ENCODE measurements at places on chromosomes 1 and 21.

- no peak overlapping the region for H3K27ac ChIP-seq
These were observed 411.6 kb downstream of the SMYD3 start for GRCh38 chr1:246095443-246095842.

DNA sequence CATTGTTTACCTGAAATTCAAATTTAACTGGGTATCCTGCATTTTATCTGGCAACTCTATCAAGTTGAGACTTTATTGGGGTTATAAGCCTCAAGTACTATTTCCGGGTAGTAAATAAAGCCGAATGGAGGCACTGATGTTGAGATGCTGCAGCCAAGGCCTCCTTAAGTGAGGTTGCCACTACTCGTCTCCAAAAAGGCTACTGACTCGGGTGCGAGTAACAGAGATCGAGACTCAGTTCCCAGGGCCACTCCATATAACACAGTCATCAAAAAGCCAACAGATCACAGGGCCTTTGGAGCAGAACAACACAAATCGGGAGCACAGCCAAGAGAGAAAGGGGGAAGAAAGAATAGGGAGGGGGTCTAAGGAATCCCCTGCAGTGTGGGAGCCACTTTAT lies 524 bp downstream of the COPA start:
- peak overlapping the region; percentile 96 for H3K27ac ChIP-seq
- H3K36me3 ChIP-seq, result no peaks in the 10 kb centered on the region
- peak overlapping the region; percentile 91 for H3K4me3 ChIP-seq
- no peaks in the 10 kb centered on the region for H3K27me3 ChIP-seq

DNA sequence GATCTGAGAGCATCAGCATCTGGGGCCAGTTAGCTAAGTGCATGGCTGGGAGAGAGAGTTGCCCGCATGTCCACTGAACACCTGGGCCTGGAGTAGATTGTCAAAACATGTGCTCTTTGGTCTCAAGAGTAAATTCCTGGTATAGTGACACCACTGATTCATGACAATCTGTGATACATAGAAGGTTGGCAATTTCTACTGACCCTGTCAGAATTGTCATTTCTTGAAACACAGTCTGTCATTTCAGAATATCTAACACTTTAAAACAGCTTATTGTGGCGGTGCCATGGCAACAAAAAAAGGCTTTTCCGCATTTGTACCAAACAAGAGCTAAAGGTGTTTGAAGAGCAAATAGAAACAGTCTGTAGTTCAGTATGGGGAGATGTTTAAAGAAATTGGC lies 186.4 kb upstream of the FAM78B start:
- H3K27me3 ChIP-seq, result no peaks in the 10 kb centered on the region
- no peaks in the 10 kb centered on the region for H3K4me1 ChIP-seq
- H3K4me3 ChIP-seq, result no peak overlapping the region
- DNase-seq, result no peak
- no peak overlapping the region for H3K27ac ChIP-seq

GRCh38 chr21:43362321-43362791 lies 64.6 kb downstream of the SIK1 start:
- DNase-seq, result peak; percentile 34
- no peaks in the 10 kb centered on the region for H3K36me3 ChIP-seq
- peak overlapping the region; percentile 54 for H3K4me3 ChIP-seq
- H3K27me3 ChIP-seq, result no peaks in the 10 kb centered on the region
- H3K4me1 ChIP-seq, result peaks cover 44% of the 10 kb centered on the region
- peak overlapping the region; percentile 88 for H3K27ac ChIP-seq

GRCh38 chr1:46413596-46413985 lies 19.5 kb downstream of the FAAH start:
- H3K36me3 ChIP-seq, result no peaks in the 10 kb centered on the region
- no peaks in the 10 kb centered on the region for H3K4me1 ChIP-seq
- H3K27me3 ChIP-seq, result no peaks in the 10 kb centered on the region
- H3K27ac ChIP-seq, result no peak overlapping the region
- H3K4me3 ChIP-seq, result no peak overlapping the region
- DNase-seq, result no peak

GRCh38 chr21:34530261-34530660 lies 18.3 kb upstream of the KCNE1 start:
- no peaks in the 10 kb centered on the region for H3K27me3 ChIP-seq
- peaks cover 16% of the 10 kb centered on the region for H3K4me1 ChIP-seq
- no peak overlapping the region for H3K27ac ChIP-seq
- no peak for DNase-seq

- no peak overlapping the region for H3K27ac ChIP-seq
- DNase-seq, result no peak
- H3K4me1 ChIP-seq, result peaks cover 8% of the 10 kb centered on the region
These were observed 66.9 kb downstream of the PRDM16 start for GRCh38 chr1:3135744-3136455.

- DNase-seq, result no peak
- no peaks in the 10 kb centered on the region for H3K27me3 ChIP-seq
- H3K4me3 ChIP-seq, result no peak overlapping the region
- no peak overlapping the region for H3K27ac ChIP-seq
- no peaks in the 10 kb centered on the region for H3K4me1 ChIP-seq
- H3K36me3 ChIP-seq, result no peaks in the 10 kb centered on the region
These were observed 42.8 kb upstream of the CACYBP start for GRCh38 chr1:174956976-174957375.

DNA sequence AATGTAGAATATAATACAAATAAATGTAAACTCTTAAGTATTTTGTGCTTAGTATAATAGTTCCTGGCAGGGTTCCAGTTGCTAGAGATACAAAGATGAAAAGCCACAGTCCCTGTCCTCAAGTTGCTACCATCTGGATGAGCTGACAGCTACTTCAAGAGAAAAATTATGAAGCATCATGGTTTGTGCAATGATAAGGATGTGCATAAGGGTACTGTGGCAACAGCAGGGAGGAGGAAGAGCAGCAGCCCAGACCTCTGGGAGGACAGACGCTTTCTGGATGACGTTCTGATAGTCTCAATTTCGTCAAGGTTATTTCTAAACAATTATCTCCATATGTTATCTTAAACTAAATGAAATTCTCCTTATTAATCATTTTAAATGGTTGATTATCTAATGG lies 198.9 kb downstream of the NTNG1 start:
- H3K27me3 ChIP-seq, result no peaks in the 10 kb centered on the region
- no peaks in the 10 kb centered on the region for H3K36me3 ChIP-seq
- DNase-seq, result no peak

DNA sequence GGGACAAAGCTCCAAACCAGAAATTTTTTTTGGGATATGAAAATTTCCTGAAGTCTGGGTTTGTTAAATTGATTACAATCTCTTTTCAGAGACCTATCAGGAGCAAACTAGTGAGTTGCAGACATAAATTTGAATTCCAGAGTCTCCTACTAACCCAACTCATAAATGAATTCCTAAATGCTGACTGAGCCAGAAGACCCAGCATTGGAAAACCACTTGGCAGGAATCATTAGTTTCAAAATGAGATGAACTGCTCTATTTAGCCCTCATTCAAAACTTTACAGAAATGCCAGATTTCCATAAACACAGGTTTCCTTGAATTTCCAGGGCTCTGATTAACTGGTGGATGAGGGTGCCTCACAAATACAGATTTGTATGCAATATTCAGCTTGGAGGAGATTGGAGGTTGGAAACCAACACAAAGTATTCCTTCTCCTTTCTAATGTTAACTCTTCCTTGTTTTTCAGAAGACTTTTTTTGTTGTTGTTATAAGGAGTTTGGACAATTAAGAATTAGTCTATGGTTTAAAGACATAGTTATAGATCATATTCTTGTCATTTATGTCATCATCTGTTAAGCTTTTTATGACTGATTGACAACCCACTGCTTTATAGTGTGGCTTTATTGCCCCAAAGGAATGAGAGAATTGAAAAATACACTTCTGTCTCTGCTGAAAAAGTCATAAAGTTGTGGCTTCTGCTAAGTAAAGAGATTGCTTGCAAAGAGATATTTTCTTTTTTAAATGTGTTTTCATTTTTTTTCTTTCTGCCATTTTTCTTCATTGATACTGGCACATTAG lies 222.8 kb downstream of the HLX start:
- H3K27ac ChIP-seq, result no peak overlapping the region
- H3K27me3 ChIP-seq, result no peaks in the 10 kb centered on the region

GRCh38 chr1:36706416-36706815 lies 223.7 kb upstream of the CSF3R start:
- H3K4me3 ChIP-seq, result no peak overlapping the region
- H3K4me1 ChIP-seq, result no peaks in the 10 kb centered on the region
- no peaks in the 10 kb centered on the region for H3K27me3 ChIP-seq

DNA sequence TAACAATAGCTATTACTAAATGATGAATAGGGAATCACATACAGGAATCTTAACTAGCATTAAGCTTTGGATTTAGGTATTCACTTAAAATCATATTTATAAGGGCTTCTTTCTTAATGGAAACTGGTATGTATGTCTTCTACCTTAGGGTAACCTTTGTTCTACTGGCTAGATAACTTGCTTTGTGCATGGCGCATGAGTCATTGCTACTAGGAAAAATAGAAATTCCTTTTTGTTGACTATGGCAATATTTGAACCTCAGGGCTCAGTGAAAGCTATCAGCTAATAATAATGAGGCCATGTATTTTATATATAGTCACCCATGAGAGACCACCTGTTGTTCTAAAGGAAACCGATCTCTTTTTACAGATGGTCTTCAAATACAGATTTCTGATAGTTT lies 72.5 kb downstream of the RPS6KC1 start:
- DNase-seq, result no peak
- H3K27ac ChIP-seq, result no peak overlapping the region
- no peaks in the 10 kb centered on the region for H3K27me3 ChIP-seq
- H3K4me3 ChIP-seq, result no peak overlapping the region
- no peaks in the 10 kb centered on the region for H3K36me3 ChIP-seq

DNA sequence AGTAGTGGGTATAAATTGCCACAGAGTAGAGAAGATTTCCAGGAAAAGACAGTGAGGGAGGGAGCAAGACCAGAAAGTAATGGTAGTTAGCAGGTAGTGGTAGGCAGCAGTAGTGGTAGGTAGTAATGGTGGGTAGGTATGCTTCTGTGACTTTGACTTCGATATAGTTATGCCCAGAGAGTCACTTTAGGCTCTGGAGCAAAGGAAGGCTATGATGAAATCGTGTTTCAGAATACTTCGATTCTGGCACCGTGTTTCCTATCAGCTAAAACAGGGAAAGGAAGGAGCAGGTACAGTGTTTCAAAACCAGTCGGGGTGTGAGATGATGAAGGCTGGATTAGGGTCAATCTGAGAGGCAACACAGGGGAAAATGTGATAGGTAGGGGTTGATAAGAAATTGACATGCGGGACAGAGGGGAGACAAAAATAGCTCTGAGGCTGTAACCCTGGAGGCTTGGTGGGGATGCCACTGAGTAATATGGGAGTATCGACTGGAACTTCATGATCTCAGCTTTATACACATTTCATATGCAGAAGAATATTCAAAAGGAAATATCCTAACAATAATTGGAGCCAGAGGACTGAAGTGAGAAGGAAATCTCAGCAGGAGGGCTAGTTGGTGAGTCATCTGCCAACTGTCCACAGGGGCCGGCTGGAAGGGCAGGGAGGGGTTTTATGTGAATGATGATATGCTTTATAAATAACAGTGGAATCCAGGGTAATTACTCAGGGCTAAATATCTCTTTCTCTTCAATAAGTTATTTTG lies 25.2 kb upstream of the TRIM45 start:
- no peaks in the 10 kb centered on the region for H3K36me3 ChIP-seq
- no peak overlapping the region for H3K4me3 ChIP-seq
- H3K27me3 ChIP-seq, result no peaks in the 10 kb centered on the region
- no peaks in the 10 kb centered on the region for H3K4me1 ChIP-seq
- DNase-seq, result no peak

All from esophagus squamous epithelium (tissue), 5 donors.